ENCODE measurements at places on chromosomes 13 and 19.

DNA sequence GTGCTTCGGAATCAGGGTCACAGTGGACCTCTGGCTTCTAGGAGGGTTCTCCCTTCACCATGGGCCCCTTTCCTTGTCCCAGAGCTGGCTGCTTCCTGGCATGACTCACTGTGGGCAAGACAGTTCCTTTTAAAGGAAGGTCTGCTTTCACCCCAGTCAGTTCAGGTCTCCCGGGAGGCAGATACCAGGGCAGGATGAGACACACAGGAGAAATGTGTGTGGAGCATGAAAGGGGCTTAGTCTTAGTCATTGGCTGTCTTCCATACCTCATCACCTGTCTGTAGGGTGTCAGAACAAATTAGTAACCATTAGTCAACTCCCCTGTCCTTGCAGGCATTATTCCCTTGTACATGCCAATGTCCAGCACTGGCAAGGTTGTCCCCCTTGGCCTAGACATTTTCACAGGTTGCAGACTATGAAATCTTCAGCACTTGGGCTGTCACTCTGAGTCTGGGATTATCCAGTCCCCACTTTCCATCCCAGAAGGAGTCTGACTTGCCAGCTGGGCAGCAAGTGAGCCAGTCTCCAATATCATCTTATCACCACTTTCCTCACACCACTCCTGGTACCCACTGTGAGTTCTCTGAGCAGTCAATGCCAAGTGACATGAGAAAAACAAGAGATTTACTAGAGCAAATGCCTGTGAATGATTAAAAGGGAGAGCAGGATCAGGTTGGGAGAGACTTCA, 76.8 kb upstream of the MEDAG start:
- DNase-seq: no peak

GRCh38 chr19:3179739-3180293, 1.2 kb downstream of the S1PR4 start:
- DNase-seq: peak; percentile 25

- DNase-seq: no peak
These were observed 30.7 kb downstream of the PDS5B start for GRCh38 chr13:32616883-32617511.

- DNase-seq: no peak
These were observed 322.8 kb upstream of the EDNRB start for GRCh38 chr13:78241278-78241919.

DNA sequence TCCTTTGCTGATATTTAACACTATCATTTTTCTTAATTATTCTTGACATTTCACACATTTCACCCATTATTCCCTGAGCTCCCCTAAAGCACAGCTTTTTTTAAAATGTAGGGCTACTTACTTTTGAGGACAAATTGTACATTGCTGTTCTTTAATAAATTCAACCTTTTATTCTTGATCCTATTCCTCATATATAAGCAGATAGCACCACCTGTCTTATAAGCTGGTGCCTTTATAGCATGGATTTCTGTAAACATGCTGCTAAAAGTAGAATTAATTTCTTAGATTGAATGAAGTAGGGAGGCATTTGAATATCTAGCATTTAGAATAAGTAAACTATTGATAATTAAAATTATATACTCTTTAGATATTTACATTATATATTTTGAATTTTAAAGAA, 603.4 kb upstream of the PCDH9 start:
- no peak for DNase-seq

DNA sequence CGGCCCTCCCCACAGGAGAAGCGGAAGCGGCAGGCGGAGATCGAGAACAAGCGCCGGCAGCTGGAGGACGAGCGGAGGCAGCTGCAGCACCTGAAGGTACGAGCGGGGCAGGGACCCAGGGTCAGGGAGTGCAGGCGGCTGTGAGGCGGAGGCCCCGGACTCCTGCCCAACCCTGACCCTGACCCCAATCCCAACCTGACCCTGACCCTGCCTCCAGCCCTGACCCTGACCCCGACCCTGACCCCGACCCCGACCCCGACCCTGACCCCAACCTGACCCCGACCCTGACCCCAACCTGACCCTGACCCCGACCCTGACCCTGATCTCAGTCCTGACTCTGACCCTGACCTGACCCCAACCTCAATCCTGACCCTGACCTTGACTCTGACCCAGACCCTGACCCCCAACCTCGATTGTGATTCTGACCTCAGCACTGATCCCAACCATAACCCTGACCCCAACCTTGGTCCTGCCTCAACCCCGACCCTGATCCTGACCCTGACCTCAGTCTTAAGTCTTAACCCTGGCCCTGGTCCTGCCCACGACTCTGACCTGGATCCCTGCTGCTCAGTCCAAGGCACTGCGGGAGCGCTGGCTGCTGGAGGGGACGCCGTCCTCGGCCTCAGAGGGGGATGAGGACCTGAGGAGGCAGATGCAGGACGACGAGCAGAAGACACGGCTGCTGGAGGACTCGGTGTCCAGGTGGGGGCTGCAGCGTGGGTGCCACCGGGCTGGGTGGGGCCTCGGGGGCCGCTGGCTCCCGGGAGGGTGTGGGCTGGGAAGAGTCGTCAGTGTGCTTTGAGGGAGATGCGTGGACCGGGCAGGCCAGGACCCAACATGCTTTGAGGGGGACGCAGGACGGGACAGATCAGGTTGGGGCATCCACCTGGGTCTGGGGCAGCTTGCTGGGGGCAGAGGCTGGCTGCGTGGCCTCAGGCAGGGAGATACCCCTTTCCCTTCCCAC, 18.5 kb downstream of the PALM start:
- no peak for DNase-seq

DNA sequence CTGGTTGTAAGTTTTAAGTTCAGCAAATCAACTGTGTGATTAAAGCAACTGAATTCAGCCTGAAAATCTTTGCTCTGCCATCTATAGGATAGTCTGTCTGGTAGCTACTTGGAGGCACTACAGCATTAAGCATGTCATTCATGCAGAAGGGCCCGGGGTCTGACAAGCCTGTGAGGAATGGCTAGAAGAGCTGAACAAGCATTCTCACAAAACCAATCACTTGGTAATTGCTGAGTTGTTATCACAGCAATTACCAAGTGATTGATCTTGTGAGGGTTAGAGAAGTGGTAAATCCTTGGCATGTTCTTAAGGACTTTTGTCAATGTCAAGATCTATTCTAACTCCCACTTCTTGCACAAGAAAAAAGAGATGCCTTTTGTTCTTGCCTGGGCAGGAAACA, 356.1 kb downstream of the FGF14 start:
- no peak for DNase-seq

DNA sequence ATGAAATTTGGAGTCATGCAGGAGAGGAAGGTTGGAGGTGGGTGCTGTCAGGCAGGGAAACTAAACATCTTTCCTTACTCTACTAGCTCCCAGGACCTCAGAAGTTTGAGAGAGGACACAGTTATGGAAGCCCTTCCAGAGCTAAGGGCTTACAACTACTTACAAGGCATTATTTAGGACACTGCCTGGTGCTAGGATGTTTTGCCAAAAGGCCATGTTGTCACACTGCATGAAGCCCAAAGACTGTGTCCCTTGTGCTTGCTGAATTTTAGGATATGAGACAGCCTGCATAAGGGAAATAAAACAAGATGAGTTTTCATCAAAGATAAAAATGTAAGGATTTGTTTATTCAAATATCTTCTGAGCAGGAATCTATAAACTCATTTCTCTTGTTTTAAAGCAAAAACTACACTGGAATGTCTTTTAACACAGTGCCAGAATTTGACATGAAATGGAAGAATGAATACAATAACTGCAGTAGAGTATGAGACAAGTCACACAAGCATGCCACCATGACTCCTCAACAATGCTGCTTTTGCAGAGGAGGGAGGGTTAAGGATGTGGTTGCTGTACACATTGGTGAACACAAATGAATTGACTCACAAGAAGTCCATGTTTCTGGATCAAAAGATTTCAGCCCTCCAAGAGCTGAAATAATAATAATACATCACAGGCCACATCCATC, 258.4 kb downstream of the SPRY2 start:
- no peak for DNase-seq

DNA sequence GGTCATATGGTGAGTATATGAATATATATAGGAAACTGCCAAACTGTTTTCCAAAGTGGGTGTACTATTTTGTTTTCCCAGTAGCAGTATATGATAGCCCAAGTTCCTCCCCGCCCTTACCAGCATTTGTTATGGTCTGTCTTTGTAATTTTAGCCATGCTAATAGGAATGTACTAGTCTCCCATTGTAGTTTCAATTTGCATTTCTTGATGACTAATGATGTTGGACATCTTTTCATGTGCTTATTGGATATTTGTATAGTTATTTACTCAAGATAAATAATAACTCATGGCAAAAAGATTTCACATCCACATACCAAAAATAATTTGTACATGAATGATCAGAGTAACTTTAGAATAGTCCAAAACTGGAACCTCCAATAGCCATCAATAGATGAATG, 75.3 kb upstream of the SERP2 start:
- no peak for DNase-seq

DNA sequence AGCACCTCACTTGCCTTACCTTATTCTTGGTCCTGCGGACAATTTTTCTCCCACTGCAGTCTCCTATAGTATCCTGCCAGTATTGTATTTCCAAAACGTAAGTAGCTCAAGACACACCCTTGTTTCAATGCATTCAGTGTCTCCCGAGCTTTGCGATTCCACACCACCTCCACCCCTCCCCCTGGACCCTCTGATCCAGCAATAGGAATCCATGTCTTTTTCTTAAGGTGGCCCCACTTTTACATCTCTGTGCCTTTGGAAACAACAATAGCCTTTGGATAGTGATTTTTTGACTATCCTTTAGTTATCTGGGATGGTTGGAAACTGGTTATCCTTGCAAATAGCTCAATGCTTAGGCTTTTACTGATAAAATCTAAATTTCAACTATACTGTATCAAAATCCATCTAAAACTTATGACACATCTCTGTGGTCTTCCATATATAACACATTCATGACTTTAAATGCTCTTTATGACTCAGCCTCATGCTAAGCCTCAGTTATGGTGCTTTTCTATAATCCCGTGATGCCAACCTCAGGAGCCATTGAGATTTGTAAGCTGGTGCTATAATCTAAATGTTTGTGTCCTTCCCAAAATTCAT, 27.1 kb downstream of the FAM216B start:
- no peak for DNase-seq

Data from naive thymus-derived CD4-positive, alpha-beta T cell (primary cell).